Myocyte (in vitro differentiated cells): ENCODE measurements at places on chromosomes 1 and 21.

GRCh38 chr21:36047139-36047538 is 13.2 kb downstream of the SETD4 start:
- no peak for DNase-seq

DNA sequence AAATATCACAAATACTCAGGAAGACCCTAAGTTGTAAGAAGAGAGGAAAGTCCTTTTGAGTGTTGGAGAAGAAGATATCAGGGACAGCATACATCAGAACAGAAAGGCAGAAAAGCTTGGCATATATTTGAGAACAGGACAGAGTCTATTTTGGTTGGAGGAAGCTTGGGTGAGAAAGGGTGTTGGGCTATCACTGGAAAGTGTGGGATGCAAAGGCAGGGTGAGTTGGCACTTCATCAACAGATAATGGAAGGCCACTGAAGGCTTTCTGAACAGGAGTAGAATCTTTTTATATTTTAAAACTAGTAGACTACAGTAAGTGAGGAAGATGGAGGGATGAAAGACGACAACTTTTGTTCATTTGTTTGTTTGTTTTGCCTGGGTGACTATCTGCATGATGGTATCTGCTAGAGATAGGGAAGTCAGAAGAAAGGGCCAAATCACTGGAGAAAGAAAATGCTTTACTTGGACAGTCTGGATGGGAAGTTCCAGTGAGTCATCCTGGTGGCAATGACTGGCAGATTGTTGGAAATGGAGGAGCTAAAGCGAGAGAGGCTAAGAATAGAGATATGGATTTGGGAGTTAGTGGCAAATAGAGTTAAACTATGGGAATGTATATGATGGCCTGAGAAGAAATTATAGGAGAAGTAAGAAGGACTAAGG is 33.7 kb upstream of the KCNA2 start:
- peak; percentile 25 for DNase-seq

DNA sequence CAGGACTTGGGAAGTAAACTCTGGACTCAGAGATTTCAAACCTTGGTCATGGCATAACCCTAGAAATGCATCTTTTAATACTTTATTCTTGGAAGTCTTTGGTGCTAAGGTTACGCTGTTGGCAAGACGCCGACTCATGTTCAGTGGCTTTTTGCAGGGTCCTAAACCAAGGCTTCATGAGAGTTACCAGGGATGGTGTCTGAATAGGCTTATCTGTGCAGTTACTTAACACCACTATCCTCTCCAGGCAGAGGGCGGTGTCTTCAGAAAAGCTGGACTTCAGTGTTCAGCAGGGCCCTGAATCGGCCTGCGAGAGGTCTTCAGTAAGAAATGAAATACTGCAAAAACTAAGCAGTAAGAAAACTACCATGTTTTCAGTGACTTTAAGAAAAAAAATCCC is 58.3 kb downstream of the SIM2 start:
- DNase-seq = no peak

- DNase-seq = no peak
Observed at GRCh38 chr1:101967871-101968270, 28.9 kb downstream of the OLFM3 start.

GRCh38 chr1:192706936-192707335 is 71.0 kb downstream of the RGS13 start:
- DNase-seq = no peak

DNA sequence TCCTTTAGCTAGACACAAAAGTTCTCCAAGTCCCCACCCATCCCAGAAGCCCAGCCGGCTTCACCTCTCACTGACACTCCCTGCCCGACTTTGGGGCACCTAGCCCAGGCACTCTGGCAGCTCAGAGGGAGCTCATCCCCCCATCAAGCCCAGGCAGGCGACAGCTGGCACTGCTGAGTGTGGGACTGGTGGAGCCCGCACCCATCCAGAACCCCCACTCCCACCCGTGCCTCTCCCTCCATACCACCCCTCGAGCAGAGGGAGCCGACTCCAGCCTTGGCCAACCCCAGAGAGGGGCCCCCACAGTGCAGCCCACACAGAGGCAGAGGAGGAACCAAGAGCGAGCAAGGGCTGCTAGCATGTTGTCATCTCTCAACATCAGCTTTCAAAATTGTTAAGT is 658.6 kb downstream of the AMY1C start:
- DNase-seq = no peak

GRCh38 chr1:85091671-85092280 is 43.5 kb upstream of the MCOLN3 start:
- DNase-seq = no peak

- peak; percentile 77 for DNase-seq
Observed at GRCh38 chr1:234781241-234782065, 171.5 kb upstream of the IRF2BP2 start.

- no peak for DNase-seq
Observed at GRCh38 chr1:19438516-19439195, 46.7 kb downstream of the CAPZB start.

- no peak for DNase-seq
Observed at GRCh38 chr1:113859478-113860175, 11.9 kb downstream of the PTPN22 start.

DNA sequence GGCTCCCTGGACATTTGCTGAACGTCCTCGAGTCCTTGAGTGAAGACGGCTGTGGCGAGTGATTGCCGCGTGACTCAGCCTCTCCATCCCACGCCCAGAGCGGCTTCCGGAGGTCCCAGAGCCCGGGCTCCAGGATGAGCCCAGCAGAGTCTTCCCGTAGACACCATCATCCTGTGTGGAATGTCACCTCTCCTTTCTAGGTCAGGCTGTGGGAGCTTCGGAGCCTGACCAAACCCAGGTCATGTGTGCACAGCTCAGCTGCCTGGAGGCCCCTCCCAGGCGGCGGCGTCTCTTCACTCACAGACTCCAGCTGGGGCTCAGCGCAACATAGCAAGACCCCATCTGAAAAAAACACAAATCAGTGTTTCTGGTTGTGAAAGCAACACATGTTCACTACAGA is 38.2 kb downstream of the PRKCZ start:
- peak; percentile 53 for DNase-seq

GRCh38 chr1:928825-929661 is 5.3 kb downstream of the SAMD11 start:
- DNase-seq = no peak

- DNase-seq = peak; percentile 99
Observed at GRCh38 chr1:150309758-150310508, 11.4 kb upstream of the PRPF3 start.

- DNase-seq = no peak
Observed at GRCh38 chr1:185144233-185144632, 12.5 kb downstream of the TRMT1L start.

DNA sequence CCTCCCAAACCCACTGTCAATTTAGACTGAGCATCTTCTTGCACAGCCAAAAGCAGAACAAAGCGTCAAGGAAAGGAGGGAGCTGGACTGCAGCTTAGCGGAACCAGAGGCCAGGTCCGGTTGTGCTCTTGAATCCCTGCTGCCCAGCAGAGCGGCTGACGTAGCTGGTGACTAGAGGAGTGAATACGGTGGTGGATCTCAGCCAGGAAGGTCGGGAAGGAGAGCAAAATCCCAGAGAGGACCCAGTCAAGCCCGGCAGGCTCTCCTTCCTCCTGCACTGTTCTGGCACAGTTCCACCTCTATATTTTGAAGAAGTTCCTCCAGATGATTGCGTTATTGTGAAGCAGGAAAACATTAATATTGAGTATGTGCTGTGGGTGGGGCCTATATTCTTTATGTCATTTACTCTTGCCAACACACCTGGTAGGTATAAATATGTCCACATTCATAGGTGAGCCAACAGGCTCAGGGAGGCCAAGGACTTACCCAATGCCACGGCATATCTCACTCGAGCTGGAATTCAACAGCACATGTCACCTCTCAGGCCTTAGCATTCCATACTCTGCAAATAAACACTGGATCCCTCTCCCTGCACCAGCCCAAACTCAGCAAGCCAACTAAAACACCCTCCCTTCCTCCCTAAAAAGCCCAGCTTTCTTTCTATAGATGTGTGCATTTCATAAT is 23.6 kb upstream of the ABCB10 start:
- DNase-seq = no peak

GRCh38 chr1:101363891-101364318 is 127.1 kb downstream of the S1PR1 start:
- no peak for DNase-seq

DNA sequence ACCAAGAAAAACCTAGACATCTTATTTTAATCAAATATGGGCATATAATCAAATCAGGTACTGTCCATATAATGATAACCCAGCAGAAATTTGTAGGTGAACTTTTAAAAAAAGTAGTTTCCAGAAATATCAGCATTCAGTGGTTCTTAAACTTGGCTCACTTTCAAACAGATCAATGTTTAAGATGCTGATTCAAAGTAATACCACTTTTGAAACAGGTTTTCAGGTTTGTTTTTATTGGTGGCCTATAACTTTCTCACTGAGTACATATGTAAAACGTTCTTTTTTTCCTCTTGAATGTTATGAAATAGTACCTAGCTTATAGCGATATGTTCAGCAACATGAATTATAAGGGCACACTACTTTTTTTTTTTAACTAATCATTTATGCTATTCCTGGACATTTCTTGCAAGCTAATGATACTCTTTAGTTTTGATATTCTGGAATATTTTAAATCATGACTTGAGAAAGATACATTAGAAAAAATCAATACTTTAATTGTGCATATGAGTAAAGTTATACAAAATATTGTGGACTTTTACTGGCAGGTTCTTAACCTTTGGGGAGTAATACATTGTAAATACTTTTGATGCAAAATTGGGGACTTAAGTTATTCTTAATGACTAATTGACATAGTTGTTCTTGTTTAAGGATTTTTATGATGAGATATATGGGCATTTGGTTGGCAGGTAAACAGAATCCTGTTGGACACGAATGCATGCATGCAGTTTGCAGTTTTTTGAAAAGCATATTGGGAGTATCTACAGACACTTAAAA is 3.0 kb downstream of the NFIA start:
- DNase-seq = no peak

DNA sequence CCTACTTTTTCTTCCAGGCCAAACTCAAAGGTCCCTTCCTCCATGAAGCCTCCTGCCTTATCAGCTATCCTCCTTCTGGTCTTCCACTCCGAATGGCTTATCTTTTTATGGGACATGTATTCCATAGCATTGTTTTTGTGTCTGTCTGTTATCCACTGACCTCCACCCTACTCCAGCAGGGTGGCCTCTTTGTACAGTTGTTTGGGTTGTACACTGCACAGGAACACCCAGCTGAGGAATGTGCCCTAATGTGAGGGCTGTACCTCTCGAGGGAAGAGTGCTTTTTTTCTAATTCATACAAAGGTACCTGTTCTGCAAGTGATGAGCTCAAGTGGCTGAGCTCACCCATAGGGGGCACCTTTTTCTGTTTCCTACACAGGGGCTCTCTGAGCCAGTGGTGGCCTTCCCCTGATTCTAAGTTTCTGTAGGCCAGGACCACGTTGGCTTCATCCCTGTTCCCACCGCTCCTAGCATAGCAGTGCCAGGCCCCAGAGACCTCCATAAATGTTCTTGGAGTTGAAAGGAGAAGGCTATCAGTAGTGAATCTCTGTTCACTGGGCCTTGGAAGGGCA is 108.2 kb downstream of the FOXD2 start:
- no peak for DNase-seq

DNA sequence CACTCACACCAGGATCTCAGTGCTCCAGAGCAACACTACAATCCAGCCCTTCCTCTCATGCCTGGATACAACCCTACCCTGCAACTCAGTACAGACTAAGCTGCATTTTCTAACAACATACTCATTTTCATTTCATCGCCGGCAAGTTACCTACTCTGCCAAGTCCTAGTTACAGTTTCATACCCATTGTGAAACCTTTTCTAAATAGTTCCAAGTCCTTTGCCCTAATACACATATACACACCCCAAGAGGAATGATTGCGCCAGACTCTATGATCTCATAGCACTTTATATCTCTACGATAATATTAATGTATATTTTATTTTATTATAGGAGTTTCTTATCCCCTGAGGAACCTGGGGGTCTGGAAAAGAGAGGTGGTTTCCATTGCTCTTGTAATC is 122.4 kb downstream of the LMX1A start:
- DNase-seq = no peak

DNA sequence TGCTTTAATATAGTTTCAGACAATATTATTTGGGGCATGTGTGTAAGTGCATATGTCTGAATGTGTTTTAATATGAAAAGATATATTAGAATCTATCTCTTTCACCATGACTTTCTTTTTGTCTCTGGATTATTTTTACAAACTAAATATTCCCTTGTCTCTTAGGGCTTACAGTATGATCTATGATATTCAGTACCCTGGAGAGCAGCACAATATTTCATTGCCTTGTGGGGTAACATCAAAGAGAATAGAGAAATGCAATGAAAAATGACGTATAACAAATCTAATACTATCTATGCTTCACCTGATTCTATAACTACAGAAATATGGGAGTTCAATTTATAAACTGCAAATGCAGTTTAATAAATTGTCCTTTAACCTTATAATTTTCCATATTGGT is 2084.5 kb downstream of the MRPL39 start:
- no peak for DNase-seq

- DNase-seq = no peak
Observed at GRCh38 chr1:185207980-185208602, 51.1 kb downstream of the SWT1 start.

DNA sequence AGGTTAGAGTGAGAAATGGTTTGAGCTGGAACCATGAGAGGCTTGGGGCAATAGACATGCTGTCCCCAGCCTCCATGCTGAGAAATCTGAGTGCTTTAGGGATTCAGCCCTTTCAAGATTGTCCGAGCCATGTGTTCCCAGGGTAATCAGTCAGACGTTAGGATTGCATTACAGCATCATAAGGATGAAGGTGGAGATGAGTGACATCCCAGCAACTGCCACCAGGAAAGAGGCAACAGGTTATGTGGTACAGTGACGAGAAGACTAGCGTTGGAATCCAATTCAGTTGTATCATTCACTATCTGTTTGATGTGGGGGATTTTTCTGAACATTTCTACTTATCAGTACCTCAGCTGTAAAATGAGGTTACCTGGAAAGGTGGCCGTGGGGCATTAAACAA is 1.7 kb downstream of the CAMK1G start:
- no peak for DNase-seq

DNA sequence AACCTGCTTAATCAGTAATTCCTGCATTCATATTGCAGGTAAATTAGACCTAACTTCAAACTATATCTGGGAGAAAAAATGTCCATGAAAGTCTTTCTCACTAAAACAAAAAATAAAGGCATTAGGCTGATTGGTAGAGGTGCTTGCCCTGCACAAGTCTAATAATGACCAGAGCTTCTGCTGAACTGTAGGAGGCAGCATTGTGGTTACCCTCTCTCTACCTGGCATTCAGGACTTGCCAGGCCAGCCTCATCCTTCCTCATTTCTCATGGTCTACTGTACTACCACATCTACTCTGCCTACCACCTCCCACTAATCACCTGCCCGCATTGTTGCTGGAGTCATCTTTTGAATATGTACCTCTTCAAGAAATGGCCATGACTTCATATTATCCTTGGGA is 60.8 kb upstream of the KRTAP11-1 start:
- no peak for DNase-seq

GRCh38 chr1:61481315-61481715 is 243.6 kb downstream of the TM2D1 start:
- DNase-seq = peak; percentile 15

- no peak for DNase-seq
Observed at GRCh38 chr21:44568667-44569556, 4.6 kb upstream of the KRTAP10-4 start.

- DNase-seq = no peak
Observed at GRCh38 chr1:36367798-36368197, 17.9 kb downstream of the STK40 start.

- DNase-seq = peak; percentile 57
Observed at GRCh38 chr1:232367293-232367692, 262.6 kb downstream of the SIPA1L2 start.
